Stimulated activated CD8-positive, alpha-beta memory T cell treated with anti-CD3 and anti-CD28 coated beads, Interleukin-7, amount 100 ng/mL, for 1 hour (primary cell): ENCODE measurements at places on chromosomes 7 and 10.
A peak's percentile ranks its signal among the peaks of the same experiment; 100 is the strongest.

DNA sequence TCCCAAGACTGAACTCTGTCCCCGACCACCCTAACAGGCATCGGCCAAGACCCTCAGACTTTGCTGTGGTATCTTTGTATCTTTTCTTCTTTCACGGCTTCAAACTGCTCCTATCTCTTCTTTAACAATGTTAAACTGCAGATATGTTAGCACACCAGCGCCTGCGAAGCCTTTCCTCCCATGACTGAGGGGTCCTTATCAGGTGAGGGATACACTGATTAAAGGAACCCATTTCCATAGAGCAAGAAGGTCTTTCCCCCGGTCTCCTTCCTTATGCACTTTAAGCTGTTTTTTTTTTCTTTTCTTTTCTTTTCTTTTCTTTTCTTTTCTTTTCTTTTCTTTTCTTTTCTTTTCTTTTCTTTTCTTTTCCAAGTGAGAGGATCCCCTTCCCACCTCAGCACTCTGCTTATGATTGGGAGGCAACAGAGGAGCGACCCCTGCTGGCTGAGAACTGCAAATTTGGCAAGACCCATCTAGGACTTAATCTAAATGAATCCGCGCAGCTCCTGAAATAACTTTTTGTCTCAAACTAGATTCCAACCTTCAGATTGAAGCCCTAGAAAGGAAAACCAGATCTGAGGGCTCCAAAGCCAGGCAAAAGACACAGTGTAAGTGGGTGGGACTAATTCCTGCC lies 109.9 kb downstream of the ITGB8 start:
- DNase-seq = no peak

DNA sequence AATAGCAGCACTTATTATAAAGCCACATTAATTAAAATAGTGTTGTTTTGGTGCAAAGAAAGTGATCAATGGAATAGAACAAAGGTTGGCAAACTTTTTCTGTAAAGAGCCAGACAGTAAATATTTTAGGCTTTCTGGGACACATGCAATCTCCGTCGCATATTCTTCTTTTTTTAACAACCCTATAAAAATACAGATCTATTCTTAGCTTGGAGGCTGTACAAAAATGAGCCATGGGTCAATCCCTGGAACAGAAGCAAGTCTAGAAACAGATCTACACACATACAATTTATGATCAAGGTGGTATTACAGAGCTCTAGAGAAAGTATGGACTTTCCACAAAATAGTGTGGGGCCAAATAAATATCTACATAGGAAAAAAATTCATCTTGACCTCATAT lies 71.8 kb downstream of the ARHGAP21 start:
- DNase-seq = no peak

- DNase-seq = no peak
Measured at GRCh38 chr10:117420768-117421167, 45.5 kb upstream of the PDZD8 start.

- DNase-seq = no peak
Measured at GRCh38 chr10:54585572-54585971, 215.5 kb downstream of the PCDH15 start.

DNA sequence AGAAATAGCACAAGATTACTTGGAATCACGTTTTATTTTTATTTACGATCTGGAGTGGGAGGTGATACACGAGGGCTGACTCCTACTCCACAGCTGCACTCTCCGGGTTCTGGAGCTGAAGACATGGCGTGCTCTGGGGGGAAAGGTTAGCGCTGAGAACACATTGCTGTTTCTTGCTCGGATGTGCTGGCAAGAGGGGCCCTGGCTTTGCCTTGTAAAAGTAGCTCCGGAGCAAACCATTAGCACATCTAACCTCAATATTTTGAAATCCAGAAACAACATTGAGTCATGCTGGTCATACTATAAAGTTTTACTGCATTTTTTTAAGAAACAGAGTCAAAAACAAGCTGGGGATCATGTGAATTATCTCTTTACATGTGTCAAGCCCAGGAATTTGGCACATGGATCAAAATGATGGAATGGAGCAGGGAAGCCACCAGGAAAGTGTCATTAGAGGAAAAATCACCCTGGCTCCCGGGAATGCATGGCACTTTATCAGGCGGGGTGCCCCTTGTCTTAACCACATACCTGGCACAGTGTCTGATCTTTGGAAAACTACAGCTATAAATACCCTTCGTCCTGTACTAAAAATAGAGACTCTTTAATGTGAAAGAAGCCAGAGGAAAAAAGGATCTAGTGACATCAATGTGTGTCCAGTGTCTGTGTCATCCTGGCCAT lies 31.6 kb upstream of the LYZL1 start:
- DNase-seq = no peak

DNA sequence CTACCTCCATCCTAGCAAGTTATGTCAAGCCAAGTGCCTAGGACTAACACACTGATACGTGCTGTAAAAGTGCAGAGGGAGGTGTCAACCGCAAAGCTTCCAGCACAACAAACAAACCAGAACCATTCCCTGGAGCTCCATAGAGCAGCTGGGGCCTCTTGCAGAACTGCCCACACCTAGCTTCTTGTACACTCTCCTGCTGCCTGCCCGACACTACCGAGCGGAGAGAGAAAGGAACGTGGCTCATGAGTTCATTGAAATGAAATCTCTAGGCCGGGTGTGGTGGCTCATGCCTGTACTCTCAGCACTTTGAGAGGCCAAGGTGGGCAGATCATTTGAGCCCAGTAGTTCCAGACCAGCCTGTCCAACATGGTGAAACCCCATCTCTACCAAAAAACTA lies 73.5 kb downstream of the MKI67 start:
- no peak for DNase-seq

- DNase-seq = no peak
Measured at GRCh38 chr7:138570715-138571114, 110.7 kb downstream of the TRIM24 start.

DNA sequence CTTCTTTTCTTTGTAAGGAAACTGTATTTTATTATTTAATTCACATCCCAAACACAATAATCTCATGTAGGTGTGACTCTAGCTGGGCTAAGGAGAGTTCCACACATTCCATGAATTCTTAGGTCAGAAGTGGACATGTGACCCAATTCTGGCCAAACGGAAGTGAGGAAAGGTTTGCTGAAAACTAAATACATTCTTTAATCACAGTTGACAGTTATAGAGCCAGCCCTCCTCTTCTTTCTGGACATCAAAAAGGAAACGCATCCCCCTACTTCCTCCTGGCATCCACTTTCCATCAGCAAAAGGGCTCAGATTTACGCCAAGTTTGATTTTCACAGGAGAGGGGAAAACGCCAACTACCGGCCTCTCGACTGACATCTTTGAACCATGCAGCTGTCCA lies 774.4 kb upstream of the POM121L12 start:
- no peak for DNase-seq

DNA sequence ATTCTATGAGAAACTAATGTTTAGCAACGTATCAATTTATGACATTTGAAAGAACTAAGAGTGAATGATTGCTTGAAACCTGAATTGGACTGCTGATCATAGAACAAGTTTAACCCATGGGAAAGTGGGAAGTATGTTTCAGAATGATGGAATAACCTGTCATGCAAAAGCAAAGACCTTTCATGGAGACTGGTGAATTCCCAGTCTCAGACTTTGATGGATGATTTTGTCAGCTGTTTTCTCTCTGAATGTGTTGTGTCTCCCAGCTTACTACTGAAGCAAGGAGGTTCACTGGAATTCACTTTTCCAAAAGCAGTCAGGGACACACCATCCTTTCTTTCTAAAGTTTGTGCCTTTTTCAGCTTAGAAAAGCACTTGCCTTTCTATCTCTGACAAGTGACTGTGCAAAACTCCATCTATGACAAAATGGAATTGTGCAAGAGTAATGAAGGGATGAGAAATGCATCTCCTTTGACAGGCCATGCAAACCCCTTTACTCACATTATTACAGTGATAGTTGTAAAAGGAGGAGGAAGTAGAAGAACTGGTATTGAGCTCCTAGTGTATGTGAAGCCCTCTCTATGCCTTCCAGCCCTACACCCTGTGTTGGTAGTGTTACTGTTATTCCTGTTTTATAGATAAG lies 176.1 kb downstream of the PRKG1 start:
- DNase-seq = no peak

- DNase-seq = no peak
Measured at GRCh38 chr7:1024876-1025742, 19.2 kb upstream of the GPR146 start.

GRCh38 chr10:132549371-132549770 lies 11.8 kb downstream of the INPP5A start:
- no peak for DNase-seq

DNA sequence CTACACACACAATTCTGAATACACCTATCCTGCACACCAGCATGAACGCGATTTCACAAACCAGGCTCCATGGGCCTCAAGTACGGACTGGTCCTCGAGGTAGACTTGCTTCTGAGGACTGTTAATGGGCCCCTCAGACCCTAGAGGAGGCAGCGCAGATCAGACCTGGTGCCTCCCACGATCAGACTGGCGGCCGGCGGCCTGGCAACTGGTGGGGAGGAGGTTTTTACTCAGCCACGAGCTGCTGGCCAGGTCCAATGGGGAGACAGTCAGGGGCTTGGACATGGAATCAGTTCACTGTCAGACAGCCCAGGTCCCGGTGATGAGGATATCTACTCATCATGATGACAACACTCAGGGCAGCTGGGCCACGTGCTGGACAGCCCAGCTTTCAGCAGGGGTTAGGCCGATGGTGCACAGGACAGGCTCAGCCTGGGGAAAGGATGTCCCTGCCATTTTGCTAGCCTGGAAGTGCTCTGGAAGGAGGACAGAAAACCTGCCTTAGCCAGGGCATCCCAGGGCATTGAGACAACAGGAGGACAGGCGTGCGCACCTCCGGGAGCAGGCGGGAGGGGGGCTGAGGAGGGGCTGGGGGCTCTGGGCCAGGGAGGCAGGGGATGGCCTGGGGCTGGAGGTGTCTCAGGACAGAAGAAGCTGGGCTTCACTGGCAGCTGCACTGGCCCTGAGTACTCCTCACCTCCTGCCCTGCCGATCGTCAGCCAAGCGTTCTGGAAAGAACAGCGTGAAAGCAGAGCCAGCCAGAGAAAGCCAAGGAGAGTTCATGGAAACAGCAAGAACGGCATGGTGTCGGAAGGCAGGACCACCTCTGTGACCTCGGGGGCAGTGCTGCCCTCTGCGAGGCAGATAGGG lies 48.0 kb upstream of the RASGEF1A start:
- no peak for DNase-seq

GRCh38 chr7:47265621-47266020 lies 316.3 kb downstream of the TNS3 start:
- DNase-seq = no peak

- no peak for DNase-seq
Measured at GRCh38 chr7:158602041-158602440, 14.4 kb upstream of the PTPRN2 start.

- DNase-seq = no peak
Measured at GRCh38 chr7:107039199-107039900, 5.2 kb upstream of the PRKAR2B start.

GRCh38 chr7:140229101-140229525 lies 52.3 kb upstream of the KDM7A start:
- no peak for DNase-seq

DNA sequence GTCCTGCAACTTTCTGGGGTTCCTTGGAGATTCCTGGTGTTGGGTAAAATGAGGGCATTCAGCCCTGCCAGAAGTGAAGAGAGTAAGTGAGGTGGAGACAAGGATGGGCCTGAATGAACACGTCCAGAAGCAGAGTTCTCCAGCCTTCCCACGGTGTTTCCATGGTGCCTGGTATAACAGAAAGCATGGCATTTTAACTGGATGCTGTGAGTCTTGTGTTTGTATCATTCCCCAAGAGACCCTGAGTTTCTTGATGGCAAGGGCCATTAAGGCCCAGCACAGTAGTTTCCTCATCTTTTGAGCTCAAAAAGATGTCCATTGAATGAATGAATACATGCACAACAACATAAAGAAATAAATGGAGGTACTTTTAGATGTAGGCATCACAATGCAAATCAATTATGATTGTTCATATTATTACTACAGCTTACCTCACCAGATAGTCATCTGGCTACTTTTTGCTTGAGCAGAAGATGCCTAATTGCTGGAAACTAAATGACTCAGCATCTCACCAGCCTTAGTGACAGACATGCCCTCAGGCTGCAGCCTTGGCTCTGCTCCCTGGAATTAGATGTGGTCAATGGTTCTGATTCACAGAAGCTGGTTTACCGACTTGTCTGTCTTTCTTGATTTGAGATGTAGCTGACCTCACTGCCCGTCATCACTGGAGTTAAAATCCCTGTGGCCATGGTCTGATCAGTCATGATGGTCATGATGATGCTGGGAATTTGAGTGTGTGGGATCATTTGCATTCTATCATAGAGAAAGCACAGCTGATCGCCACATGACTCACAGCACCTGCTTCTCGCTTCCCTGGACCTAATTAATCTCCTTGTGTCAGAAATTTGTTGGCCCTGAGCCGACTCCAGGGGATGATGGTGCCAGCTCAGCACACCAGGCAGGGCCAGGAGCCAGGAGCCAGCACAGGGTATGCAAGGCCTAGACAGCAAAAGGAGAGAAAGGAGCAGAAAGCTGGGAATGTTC lies 83.9 kb downstream of the CXCL12 start:
- DNase-seq = no peak

DNA sequence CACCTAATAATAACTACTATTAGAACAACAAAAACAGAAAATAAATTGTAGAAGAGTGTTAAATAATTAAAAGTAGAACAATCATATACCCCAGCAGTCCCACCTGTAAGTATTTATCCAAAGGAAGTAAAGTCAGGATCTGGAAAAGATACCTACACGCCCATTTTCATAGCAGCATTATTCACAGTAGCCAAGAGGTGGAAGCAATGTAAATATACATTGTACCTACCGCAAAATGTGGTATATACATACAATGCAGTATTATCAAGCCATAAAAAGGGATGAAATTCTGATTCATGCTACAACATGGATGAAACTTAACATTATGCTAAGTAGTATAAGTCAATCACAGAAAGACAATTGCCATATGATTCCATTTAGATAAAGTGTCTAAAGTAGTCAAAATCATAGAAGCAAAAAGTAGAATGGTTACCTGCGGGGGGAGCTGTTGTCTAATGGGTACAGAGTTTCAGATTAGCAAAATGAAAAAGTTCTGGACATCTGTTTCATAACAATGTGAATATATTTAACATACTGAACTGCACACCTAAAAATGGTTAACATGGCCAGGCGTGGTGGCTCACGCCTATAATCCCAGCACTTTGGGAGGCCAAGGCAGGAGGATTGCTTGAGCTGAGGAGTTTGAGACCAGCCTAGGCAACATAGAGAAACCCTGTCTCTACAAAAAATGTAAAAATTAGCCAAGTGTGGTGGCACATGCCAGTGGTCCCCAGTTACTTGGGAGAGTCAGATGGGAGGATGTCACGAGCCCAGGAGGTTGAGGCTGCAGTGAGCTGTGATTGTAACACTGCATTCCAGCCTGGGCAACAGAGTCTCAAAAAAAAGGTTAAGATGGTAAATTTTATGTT lies 6.0 kb upstream of the TMED4 start:
- peak; percentile 41 for DNase-seq
